NCI-H1436 treated with DMSO at 0.1 percent for 48 hours (cell line): ENCODE measurements at places on chromosomes 2 and 18.

DNA sequence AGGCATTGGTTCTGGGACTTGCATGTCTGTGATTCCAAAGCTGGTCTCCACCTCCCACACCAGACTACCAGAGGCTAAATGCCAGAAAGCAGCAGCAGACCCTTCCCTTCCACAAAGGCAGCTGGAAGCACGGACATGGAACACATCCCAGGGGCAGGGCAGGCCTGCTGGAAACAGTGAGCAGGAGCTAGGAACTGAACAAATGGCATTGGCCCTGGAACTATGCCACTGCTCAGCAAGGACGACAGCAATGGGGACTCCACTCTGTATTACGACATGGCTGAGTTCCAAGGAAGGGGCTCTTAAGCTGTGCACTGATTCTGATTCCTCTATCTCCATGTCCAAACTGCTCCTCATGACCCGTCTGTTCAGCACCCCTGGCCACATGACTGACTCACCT, 77.8 kb upstream of the TFCP2L1 start:
- no peak for DNase-seq

- no peak for DNase-seq
These were observed 17.3 kb upstream of the GPR75 start for GRCh38 chr2:53877112-53877511.

DNA sequence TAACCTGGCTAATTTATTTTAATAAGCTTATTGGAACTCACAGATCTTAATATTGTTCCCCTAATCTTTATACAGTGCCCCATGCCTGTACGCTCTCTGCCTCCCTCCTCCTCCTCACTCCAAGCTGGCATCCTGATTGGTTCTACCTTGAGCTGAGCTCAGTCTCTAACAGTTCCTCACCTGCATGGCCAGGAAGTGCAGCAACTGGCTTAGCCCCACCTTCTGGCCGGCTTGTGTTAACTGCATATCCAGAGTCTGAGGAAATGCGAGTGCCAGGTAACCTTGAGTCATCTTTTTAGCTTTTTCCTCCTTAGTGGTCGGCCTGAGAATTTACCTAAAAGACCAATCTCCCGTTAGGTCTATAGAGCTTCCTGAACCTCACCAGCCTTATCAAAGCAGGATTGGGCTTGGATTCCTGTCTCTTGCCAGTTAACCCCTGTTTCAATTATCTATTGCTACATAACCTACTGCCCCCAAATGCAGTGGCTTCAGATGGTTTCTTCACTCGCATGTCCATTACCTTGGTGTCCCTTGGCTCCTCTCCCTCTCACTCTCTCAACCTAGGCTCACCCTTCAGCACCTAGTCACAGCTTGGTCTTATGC, 89.5 kb upstream of the STK39 start:
- DNase-seq, result peak; percentile 15

DNA sequence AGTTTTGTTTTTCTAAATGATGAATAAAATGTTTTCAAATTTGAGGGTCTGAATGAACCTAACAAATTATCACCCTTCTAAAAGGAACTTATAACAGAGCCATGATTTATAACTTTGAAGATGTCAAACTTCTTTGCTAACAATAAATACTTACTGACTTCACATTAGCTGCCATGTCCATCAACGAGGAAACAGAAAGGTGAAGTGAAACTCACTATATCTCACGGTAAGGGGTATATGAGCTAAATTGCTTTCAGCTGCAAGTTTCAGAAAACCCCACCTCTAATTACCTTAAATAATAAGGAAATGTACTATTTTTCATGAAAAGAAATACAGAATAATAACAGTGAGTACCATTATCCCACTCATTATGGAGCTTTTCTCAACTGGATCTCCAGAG, 350.8 kb upstream of the NT5C1B start:
- no peak for DNase-seq

DNA sequence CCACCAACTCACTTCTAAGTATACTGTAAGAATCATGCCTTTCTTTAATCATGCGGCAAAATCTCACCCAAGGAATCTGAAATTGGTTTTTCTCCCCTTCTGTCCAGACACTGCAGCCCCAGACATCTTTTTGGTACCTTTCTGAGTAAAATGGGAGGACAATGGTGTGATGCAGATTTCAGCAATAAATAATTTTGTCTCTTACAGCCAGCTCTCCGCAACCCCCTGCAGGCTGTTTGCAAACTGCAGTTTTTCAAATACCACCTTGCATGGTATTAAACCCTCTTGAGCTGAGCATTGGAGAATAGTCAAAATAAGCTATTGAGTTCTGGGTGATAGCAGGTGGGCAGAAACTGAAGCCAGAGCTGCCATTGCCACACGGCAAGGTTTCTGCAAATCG, 32.2 kb downstream of the GPR39 start:
- peak; percentile 22 for DNase-seq

GRCh38 chr2:62056341-62056740, 139.6 kb upstream of the B3GNT2 start:
- no peak for DNase-seq

GRCh38 chr2:162430323-162430722, 86.4 kb downstream of the GCA start:
- no peak for DNase-seq

- DNase-seq, result no peak
These were observed 156.1 kb downstream of the FAM210A start for GRCh38 chr18:13570216-13570615.

DNA sequence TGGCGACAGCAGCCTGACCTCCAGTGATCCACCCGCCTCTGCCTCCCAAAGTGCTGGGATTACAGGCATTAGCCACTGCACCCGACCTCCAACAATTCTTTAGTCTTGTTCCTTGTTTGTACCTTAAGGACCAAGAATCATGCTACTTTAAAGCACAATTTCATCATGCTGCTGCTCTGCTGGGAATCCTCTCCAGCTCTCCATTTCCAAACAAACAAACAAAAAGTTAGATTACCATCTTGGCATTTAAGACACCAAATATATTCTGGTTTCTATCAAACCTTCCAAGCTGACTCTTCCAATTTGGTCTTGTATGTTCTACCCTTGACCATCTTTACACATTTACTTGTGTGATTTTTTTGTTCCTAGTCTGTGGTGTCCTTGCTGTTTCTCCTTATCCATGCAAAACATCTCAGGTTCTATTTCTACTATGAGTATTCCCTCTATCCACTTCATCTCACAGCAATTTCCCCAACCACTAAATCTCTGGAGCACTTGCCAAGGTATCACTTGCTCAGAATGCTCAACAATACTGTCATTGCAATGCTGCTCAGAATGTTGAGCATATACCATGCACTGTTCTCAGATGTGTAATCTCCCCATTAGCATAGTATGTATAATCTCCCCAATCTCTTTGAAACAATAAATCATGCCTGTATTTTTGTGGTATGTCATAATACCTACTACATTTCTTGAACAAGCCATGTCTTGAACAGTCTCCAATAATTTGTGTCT, 73.2 kb upstream of the GALNT5 start:
- DNase-seq, result no peak

DNA sequence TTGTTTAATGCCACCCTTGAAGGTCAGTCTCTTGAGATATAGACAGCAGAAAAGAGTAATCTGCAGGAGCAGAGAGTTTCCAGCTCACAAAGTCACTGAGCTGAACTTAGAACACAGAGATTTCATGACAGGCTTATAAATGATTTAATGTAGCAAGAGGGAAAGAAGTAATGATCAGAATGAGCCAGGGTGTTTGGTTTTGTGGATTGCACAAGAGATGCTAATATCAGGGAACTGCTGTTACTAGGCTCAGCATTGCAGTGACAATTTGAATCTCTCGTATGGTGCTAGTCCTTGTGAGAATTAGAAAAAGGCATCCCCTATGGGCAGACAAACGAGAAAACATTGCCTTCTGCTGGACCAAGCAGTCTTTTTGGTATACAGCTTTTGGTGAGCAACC, 61.7 kb upstream of the ITGB6 start:
- no peak for DNase-seq

DNA sequence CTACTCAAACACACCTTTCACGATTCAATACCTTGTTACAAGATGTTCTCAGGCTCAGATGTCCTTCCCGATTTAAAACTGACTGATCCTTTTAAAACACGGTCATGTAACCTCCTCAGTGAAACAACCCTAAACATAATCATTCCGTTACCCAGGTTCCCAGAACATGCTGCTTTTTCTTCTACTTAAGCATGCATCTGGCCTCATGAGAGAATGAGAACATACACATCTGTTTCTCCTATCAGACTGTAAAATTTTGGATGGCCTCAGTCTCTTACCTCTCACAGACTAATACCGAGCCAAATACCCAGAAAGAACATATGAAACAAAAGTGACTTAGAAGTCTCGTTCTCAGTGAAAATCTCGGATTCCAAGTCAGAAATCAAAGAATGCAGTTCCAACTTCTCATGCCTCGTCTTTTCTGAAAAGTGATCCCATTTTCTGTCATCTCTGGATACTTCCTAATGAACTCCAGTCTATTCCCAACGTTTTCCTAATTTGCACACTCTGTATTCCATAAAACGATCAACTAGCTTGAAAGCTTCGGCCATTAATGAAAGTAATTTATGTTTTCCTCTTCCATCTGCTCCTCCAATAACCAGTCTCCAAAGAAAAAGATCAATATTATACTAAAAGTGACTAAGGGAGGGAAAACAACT, 919 bp downstream of the SF3B1 start:
- DNase-seq, result no peak

- no peak for DNase-seq
These were observed 151.1 kb upstream of the MSH6 start for GRCh38 chr2:47631792-47632398.

- no peak for DNase-seq
These were observed 80.2 kb downstream of the CDK15 start for GRCh38 chr2:201886504-201886903.

- no peak for DNase-seq
These were observed 19.2 kb upstream of the ASXL2 start for GRCh38 chr2:25897506-25897905.

DNA sequence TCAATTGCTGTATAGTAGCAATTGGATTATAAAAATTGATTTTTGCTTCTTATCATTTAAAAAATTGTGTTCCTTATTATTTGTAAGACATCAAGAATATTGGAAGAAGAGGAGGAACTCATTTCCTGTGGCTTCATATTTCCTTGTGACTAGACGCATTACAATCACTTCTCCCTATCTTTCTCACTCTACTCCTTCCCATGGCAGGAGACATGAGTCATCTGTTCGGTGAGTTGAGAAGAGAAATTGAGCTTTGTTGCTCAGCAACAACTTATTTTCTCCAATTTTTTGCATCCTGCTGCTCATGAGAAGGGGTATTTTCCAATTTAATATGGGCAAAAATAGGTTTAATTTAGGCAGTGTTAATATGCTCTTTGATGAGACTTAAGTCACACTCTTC, 1783.9 kb downstream of the SUCLG1 start:
- no peak for DNase-seq

GRCh38 chr2:168149986-168150385, 97.4 kb downstream of the STK39 start:
- no peak for DNase-seq

DNA sequence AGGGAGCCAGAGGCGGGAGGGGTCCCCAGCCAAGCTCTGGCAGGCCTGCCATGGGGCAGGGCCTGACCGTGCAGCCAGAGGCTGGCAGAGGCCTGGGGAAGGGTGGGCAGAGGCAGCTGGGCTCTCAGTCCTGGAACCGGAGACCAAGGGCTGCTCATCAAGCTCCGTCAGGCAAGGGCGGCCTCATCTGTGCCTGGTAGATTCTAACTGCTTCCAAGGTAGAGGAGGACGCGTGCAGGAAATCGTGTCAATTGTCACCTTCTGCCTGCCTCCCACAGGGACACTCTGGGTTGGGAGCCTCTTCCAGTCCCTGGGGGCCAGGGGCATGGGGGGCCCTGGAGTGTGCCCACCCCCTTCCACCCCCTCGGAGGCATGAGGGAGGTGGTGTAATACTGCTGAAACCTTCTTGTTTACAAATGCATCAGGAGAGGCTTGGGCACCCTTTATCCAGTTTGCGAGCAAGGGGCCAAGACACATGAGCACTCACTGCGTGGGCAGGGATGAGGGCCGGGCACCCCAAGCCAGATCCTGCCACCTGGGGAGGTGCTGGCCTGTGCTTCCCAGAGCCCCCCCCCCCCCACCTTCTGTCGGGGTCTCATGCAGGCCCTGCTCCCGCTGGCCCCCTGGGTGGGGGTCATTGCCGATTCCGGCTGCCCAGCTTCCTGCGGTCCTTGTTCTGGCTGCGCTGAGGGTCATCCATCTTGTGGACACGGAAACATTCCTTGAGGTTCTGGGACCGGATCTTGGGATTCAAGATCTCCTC, 9.0 kb downstream of the SNORC start:
- DNase-seq, result no peak

DNA sequence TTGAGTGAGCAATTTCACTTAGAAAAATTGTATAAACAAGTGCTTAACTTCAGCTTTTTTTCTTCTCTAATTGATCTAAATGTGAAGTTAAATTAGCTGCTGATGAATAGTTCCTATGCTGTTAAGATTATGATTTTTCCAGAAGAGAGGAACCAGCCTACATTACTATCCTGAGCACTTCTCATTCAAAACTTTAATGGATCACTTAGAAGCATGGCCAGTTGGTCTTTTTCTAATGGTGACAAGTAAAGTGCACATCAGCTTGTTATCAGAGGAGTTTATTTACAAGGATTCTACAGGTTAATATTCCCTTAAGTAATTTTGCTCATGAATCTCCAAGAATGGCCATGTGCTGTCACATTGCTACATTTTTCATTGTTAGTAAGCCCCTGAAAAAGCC, 37.1 kb downstream of the DCC start:
- no peak for DNase-seq

DNA sequence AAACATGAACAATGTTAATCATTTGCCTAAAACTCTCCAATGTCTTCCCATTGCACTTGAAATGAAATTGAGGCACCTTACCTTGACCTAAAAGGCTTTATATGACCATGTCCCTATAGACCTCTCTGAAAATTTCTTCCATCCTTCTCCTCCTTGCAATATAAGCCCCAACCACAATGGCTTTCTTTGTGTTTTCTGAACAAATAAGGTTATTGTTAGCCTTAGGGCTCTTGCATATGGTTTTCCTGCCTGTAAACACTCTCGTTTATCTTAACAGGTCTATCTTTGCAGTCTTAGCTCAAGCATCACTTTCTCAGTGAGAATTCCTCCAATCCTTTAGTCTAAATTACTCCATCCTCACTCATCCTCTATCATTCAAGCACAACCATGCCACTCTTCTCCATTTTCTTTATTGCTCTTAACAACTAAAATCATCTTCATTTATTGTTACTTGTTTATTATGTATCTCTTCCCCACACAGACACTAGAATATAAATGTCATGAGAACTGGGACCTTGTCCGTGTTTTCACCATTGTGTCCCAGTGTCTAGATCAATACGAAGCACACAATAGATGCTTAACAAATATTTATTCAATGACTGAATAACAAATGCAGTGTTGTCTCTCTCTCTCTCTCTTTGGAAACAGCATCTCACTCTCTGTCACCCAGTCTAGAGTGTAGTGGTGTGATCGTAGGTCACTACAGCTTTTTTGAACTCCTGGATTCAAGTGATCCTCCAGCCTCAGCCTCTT, 129.3 kb downstream of the RDH14 start:
- DNase-seq, result no peak
